ENCODE measurements at places on chromosomes 7 and 10.
A peak's percentile ranks its signal among the peaks of the same experiment; 100 is the strongest.

GRCh38 chr7:157537056-157537455 is 200.3 kb downstream of the DNAJB6 start:
- DNase-seq, result no peak

GRCh38 chr7:12923971-12924370 is 236.5 kb downstream of the ARL4A start:
- DNase-seq, result no peak

GRCh38 chr7:78301407-78301806 is 502.8 kb downstream of the PHTF2 start:
- DNase-seq, result no peak

- DNase-seq, result no peak
Measured at GRCh38 chr7:105853931-105854419, 22.4 kb downstream of the ATXN7L1 start.

DNA sequence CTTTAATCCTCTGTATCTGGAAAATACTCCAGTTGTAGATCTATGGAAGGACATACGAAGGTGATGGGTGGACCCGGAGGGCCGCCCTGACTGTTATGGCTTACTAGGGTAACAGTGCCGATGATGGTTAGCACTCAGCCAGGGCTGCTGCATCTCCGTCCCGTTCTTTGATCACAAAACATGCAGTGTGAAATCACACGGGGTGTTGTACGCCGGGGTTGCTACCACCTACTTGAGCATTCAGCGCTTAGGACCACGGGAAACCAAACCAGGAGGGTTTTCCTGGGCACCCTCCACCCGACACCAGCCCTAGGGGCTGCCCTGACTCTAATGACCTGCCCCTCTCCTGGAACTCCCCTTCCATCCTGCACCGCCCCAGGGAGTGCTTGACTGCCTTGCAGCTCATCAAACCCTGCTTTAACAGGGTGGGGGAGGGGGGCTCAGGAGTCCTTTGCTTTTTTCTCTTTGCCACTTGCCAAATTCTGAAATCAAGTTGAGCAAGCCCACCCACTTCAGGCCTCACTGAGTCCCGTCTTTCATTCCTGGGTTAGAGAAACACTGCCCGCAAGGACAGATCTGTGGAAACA is 20.4 kb downstream of the ZNF775 start:
- no peak for DNase-seq

DNA sequence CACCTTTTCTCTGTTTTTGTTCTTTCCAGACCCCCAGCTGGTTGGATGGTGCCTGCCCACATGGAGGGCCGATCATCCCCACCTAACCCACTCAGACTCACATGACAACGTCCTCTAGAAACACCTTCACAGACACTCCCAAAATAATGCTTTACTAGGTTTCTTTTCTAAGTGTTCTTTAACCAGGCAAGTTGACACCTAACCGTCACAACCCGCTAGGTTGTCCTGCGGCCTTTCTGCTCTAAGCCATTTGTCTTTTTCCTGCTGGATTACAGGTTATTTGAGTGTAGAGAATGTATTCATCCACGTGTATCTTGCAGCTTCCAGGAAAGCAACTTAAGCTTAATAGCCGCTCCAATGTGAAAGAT is 54.8 kb downstream of the CHN2 start:
- no peak for DNase-seq

DNA sequence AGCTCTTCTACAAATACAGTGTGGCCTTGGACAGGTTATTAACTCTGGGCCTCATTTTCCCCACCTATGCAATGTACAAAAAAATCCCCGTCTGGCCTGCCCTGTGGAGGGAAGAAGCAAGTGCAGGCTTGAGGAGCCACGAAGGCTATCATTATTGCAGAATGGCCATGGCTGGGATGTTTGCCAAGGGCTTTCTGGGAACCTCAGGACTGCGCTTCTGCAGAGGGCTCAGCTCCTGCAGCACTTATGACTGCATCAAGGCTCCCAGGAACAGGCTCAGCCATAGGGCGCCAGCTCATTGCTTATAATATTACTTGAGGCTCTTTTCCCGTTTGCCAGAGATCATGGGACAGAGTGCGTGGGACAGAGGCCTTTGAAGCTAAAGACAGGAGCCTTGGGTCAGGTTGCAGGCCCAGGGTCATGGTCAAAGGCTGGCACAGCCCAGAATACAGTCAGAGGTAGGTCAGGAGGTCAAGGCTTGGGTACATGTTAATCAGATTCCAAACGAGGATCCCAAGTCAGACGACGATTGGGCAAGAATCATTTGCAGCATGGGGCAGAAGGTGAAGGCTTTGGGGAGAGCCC is 20.6 kb upstream of the C10orf105 start:
- DNase-seq, result peak; percentile 42

GRCh38 chr10:26468700-26469099 is 30.6 kb downstream of the APBB1IP start:
- DNase-seq, result peak; percentile 71

DNA sequence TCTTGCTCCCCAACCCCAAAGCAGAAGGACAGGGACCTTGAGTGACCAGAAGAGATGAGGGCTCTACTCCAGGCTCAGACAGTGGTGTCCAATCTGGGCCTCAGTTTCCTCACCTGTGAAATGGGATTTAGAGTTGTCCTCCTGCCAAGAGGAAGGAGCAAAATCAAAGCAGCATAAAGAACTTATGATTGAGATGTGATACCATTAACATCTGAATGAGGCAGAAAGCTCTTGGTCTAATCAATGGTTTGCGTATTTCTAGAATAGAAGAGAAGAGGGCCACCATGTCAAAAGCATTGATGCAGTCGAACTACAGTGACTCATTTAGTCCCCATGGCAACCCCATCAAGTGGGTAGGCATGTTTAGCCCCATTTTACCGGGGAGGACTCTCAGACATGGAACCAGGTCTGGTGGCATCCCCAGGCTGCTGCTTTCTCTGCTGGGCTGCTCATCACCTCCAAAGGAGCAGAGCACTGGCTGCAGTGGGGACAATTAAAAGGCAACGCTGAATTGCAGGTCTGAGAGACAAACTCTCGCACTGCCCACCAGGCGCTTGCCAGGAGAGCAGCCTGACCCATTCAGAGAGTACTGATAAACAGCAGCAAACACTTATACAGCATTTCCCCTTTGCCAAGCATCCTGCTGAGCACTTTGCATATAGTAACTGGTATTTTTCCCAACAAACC is 175.9 kb downstream of the NEURL1 start:
- peak; percentile 19 for DNase-seq

- DNase-seq, result no peak
Measured at GRCh38 chr7:135925210-135925609, 51.9 kb downstream of the MTPN start.

GRCh38 chr10:2913474-2913873 is 153.9 kb upstream of the PFKP start:
- DNase-seq, result no peak

DNA sequence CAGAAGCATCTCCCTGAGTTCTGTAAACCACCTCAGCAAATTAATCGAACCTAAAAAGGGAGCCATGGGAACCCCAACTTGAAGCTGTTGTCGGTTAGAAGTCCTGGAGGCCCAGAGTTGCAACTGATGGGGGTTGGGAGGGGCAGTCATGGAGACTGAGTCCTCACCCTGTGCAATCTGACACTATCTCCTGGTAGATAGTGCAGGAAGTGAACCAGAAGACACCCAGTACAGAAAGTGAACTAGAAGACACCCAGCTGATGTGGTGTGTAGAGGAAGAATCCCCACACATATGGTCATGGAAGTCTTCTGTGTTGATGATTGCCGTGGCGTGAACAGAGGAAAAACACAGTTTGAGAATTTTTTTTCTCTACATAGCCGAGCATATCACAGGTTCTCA is 58.8 kb upstream of the SRRM3 start:
- DNase-seq, result no peak

DNA sequence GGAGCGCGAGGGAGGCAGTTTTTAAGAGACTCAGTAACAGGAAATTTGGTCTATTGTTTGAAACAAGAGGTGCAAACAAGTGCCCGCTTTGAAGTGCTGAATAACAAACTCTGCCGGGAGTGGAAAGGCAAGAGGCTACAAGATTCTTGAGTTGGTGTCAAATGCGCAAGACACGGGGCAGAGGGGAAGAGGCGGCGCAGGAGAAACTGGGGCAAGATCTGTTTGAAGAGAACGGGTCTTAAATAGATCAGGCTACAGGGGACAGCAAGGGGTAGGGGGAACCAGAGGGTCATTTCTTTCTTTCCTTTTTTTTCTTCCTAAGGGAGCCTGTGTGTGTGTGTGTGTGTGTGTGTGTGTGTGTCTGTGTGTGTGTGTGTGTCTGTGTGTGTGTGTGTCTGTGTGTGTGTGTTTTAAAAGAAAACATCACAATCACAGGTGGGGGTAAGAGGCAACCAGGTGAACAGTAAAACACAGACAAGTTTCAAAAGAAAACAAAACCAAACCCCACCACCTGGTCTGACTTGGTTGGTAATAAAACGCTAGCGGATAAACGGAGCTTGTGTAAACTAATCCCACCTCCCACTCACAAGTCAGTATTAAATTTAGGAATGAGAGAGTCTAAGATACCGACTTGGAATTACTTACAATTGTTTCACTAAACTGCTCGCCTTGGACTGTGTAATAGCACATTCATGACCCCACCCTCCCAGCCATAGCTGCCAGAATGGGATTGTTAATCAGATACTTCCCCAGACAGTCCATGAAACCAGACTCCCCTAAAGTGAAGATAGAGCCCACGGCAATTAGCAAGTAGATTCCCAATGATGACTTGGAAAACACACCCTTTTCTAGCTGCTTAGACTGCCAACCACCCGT is 13.1 kb upstream of the CUX1 start:
- peak; percentile 56 for DNase-seq

GRCh38 chr10:131708225-131708880 is 192.5 kb upstream of the PPP2R2D start:
- DNase-seq, result no peak

DNA sequence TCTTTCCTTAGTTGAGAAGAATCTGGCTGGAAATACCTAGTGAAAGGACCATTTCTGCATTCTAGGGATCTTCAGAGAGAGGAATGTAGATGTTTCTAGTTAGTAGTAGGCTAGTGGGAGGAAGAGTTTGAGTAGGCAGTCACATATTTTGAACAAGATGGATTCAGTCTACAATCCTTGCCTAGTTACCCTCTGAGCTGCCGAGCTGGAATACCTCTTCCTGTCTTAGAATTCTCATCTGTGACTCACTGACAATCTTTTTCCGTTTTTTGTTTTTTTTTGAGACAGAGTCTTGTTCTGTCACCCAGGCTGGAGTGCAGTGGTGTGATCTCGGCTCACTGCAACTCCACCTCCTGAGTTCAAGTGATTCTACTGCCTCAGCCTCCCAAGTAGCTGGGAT is 30.7 kb upstream of the PLPP4 start:
- no peak for DNase-seq

DNA sequence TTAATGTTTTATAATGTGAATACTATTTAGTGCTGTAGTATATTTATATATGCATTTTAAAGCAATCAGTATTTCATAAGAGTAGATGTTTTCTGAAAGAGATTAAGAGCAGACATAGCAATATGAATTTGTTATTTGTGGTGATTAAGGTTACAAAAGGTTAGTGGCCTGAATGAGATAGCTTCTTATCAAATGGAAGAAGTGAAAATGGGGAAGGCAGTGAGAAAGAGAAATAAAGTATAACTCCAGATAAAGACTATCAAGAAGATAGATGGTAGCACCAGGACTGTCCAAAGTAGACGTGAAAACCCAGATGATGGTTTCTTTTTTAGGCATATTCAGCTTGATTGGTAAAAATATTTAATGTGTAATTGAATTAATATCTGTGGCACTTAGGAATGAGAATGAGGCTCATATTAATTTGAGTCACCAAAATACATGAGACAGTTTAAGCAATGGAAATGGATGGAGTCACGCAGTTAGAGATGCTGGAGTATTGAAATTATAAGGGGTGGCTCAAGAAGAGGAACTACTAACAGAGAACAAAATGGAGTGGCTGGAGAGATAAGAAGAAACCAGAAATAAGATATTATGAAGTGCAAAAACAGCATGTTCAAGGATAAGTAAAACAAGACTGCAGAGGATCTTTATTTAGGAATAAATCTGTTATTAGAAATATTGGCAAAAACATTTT is 288.0 kb upstream of the SEMA3C start:
- no peak for DNase-seq

DNA sequence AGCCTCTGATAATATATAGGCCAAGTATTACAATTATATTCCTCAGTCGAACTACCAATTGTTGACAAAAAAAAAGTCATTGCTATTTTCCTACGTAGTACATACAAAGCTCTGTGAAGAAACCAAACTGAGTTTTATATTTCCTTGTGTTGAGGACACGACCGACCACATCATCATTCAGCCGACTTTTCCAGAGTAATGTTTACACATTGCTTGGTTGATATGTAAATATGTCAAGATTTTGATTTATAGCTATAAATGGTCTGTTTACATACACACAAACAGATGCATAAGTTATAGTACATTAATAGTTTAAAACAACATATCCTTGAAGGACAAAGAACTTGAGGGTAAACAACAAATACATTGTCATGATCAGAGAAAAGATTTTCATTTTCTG is 121.5 kb downstream of the CRPPA start:
- no peak for DNase-seq

DNA sequence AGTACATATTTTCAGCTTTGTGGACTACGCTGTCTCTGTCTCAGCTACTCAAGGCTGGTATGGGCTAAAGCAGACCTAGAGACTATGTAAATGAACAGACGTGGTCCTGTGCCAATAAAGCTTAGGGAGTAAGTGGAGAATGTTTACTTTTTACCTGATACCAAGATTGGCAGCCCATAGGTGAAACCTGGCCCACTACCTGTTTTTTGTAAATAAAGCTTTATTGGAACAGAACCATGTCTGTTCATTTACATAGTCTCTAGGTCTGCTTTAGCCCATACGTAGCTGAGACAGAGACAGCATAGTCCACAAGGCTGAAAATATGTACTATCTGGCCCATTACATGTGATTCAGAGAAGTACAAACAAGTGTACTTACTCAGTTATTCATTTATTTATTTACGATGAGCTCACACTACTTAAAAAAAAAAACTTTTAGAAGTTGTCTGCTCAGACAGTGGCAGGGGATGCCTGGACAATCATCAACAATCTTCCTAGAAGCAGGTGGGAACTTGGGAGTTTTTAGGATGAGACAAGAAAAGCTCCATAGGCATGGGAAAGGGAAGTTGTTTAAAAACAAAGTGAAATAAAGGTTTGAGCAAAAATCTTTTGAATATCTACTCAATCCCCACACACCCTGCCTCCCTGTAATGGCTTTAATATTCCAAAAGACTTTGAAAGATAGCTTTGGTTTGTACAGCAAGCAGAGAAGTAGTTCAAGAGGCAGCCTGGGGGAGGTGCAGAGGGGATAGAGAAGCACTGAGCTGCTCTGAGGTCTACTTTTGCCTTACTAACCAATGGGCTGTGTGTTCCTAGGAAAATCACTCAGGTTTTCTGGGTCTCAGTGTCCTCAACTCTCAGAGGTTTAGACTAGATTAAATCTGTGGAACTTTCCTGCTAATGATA is 114.4 kb upstream of the AFAP1L2 start:
- DNase-seq, result no peak

- no peak for DNase-seq
Measured at GRCh38 chr10:100377830-100378229, 30.8 kb downstream of the SCD start.

DNA sequence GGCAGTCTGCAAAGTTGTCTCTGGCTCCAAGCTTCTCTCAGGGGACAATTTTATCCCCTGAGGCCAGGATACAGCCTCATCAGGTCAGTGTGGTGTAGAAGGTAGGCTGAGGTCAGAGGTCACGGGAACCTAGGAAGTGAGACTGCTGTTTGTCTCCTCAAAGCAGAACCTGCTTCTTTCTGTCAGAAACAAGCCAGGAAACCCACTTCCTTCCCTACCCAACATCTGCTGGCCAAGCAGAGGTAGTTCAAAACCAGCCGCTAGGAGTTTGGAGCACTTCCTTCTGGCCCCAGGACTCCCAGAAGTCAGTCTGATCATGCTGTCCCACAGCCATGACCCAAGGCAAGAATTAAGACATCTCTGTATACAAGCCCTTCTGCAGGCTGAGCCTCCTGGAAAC is 12.2 kb downstream of the CLRN3 start:
- DNase-seq, result no peak

Measured in CD4-positive, alpha-beta T cell treated with Interleukin-17A for 4 hours (primary cell).